ENCODE measurements at places on chromosomes 6 and 20.

DNA sequence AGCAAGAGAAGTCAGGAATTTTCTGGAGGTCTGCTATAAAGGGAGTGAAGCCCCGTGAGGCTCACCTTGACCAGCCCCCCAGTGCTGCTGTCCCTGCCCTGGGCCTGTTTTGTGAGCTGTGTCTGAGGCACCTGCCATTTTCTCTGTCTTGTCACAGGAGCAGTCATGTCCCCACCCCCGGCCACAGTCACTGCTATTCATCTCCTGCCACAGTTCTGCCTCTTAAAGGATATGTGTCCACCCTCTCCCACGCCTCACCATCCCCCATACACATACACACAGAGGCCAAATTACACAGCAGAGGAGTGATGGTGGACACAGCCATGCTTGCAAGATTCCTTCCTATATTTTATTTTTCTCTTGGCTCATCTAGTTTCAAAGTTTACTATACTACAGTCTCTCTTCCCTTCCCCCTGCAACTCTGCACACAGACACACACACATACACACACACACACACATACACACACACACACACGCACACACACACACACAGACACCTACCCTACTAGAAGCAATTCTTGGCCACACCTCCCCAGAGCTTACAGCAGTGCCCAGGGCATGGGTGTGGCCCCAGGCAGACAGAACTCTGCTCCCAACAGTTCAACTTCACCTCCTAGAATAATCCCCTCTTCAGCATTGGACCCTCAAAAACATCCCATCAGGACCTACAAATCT, 68.7 kb upstream of the TAB2 start:
- DNase-seq, result no peak

DNA sequence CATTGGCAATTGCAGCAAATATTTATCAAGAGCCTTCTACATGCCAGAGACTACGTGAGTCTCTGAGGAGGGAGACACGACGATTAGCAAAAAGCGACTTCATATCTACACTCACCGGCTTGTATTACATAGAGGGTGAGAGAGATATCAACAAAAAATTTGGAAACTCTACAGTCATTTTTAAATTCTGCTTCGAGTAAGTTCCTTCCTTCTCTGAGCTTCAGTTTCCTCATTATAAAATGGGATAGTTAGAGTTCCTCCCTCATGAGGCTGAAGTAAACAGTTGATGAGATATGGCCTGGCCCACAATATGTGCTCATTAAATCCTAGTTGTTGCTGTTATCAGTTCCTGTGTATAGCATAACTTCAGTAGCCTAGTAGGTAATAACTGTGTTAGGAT, 64.1 kb upstream of the SIRPA start:
- no peak for DNase-seq

- no peak for DNase-seq
Measured at GRCh38 chr20:13772529-13772928, 12.2 kb downstream of the ESF1 start.

DNA sequence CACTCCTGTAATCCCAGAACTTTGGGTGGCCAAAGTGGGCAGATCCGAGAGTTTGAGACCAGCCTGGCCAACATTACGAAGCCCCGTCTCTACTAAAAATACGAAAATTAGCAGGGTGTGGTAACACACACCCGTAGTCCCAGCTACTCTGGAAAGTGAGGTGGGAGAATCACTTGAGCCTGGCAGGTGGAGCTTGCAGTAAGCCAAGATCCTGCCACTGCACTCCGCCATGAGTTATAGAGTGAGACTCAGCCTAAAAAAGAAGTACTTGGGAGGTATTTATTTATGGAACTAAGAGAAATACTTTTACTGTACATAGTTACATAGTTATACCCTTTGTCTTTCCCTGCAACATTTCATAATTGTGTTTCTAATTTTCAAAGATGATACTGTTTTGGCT, 67.8 kb downstream of the SMAP1 start:
- DNase-seq, result no peak

- no peak for DNase-seq
Measured at GRCh38 chr6:127938701-127939100, 37.8 kb upstream of the THEMIS start.

DNA sequence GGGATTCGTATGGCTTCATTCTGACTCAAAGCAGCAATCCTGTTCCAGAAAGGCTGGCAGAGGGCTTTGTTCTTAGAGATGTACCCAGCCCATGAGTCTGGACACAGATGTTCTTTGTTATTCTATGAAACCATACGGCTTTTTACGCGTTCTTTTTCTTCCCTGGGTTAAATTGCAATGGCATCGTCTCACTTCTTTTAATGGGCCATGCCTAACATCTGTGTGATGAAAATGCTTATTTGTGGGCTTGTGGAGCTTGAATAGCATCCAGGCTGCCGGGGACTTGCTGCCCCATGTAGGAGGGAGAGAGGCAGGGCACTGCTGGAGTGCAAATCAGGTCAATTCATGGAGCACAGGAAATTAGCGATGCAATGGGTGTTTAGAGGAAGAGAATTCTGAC, 19.4 kb downstream of the FAM50B start:
- no peak for DNase-seq

DNA sequence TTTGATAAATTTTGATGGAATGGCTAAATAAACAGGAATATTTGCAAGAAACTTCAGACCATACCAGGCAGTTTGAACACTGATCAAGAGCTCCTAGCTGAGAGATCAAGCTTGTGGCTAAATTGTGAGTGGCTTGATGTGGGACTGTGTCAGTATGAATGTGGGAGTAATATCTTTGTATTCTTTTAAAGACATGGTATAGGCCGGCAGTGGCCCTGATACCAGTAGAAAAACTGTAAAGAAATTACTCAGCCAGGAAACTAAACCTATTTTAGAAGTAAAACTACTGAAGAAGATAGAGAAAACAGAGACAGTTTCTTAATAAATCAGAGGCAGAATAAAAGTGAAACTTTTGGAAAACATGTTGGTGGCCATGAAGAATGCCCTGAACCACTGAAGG, 608.4 kb upstream of the SYNCRIP start:
- DNase-seq, result no peak

DNA sequence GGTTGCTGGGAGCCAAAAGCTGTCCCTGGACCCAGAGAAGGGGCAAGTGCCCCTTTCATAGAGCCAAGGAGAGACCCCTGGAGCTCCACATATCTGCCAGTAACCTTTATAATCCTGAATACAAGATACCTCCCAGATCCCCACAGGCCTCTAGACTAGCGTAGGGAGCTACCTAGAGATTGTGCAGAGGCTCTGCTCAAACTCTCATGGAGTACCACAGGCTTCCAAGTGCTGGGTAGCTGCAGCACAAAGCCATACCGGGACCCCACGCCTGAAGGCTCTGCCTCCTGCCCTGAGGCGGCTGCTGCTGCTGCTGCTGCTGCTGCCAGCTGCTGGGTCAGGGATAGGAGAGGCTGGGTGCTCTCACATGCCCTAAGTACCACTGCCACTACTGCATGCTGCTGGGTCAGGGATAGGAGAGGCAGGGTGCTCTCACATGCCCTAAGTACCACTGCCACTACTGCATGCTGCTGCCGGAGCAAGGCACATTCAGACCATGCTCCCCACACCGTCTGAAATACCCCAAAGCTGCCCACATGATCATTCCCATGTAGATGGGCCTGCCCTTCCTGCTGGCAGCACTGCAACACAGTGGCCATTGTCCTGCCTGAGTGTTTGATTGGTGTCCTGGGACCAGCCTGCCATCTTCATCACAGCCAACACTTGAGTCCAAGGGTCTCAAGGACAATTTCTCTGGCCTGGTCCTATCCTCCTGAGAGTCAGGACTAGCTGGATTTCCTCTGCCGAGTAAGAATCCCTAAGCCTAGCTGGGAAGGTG, 1434.3 kb upstream of the ADGRB3 start:
- DNase-seq, result no peak

- DNase-seq, result no peak
Measured at GRCh38 chr20:45832619-45833018, 980 bp upstream of the SNX21 start.

GRCh38 chr6:137652961-137653705, 158.9 kb upstream of the OLIG3 start:
- DNase-seq, result no peak

DNA sequence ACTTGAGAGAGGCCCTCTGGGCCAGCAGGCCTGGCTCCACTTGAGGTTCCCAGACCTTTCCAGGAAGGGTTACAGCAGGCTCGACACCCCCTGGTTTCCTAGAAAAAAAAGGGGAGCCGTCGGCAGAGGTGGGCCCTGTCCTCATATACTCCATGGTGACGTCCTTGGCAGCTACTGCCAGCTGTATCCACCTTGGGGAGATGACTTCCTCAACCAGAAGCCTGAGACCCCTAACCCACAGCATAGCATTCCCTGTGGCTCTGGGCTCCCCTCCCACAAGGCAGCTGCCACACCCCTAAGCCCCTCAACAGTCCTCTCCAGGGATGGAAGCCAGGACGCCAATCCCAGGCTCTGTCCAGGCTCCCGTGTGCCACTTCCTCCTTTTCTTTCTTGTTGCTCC, 294.8 kb downstream of the CDC5L start:
- DNase-seq, result no peak

DNA sequence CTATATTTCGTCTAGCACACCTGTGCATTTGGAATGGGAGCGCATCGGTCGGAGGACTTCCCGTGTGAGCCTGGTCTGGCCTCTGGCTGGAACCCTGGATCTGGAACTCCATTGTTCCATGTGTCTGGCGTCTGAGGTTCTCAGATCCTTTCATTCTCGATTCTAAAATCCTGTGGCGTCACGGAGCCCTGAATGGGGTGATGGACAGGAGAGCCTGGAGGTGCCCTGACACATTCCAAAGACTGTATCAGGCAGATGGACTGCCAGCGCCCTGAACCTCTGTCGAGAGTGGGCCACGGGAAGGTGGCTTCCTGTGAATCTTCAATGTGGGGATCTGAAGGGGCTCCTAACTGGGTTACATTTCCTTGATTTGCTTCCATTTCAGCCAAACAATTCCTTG, 20.6 kb downstream of the MYH7B start:
- no peak for DNase-seq
